ENCODE measurements at places on chromosomes 4 and X.

DNA sequence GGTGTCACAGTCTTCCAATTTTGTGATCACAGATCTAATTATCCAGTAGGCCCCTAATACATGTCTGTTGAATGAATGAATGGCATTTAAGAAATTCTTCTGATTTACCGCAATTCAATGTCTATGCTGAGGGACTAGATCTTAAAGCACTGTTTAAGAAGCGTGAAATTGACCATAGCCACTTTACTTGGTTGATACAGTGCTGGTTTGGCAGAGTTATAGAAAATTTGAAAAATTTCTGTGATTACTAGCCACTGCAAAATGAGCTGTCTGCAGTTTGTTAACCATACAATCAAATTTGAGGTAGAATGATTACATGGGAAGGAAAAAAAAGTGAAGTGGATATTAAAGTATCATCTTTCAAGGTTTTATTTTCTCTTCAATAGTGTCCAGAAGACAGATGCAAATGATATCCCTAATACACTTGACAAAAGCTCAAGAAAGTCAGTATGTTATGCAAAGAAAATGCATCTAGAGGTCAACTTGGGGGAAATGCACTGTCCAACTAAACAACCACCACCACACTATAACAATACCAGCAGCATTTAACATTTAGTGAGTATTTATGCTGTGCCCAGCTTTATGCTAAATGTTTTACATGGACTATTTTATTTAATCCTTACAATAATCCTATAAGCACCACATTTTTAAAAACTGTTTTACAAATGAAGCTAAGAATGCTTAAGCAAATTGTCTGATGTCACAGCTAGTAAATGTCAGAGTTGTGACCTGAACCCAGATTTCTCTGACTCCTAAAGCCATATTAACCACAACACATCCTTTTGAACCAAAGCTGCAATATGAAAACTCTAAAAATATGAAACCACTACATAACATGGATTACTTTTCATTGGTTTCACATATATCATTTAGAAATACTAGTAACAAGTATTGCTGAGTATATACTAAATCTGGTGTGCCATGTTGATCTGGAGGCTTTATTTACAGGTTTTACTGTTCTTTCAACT, 217.9 kb upstream of the MAB21L2 start:
- no peak for DNase-seq

DNA sequence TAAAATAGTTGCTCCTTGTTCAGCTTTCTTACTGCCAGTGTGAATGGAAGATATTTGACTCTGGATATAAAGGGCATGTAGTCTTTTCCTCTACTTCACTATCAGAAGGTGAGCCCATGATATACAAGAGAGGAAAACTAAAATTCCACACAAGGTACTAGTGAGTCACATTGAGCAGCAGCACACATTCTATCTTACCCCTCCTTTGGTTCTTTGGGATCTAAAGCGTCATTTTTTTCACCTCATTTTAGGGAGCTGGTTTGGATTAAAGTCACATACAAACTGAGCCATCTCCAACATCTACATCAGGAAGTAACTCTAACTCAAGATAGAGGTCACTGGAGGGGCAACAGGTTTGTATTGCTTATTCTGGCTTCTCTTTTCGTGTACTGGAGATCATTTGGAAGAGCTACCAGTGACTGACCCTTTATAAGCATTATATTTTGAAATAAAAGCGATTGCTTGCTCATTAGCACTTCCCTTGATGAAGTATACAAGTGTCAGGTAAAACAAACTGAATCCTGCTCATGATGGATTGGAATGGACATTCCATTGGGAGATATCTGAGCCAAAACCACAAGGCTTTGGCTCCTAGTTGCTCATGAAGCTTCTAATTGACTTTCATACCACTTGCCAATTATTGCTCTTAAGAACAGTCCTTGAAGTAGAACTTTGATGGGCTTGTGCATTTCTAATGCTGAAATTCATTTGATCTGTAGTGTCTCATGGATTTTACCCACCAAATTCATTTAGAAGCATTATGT, 124.1 kb downstream of the SPCS3 start:
- DNase-seq: no peak

GRCh38 chr4:75924309-75924827, 16.4 kb downstream of the NAAA start:
- DNase-seq: no peak

- DNase-seq: no peak
Measured at GRCh38 chr4:109861916-109862511, 14.1 kb downstream of the LRIT3 start.

DNA sequence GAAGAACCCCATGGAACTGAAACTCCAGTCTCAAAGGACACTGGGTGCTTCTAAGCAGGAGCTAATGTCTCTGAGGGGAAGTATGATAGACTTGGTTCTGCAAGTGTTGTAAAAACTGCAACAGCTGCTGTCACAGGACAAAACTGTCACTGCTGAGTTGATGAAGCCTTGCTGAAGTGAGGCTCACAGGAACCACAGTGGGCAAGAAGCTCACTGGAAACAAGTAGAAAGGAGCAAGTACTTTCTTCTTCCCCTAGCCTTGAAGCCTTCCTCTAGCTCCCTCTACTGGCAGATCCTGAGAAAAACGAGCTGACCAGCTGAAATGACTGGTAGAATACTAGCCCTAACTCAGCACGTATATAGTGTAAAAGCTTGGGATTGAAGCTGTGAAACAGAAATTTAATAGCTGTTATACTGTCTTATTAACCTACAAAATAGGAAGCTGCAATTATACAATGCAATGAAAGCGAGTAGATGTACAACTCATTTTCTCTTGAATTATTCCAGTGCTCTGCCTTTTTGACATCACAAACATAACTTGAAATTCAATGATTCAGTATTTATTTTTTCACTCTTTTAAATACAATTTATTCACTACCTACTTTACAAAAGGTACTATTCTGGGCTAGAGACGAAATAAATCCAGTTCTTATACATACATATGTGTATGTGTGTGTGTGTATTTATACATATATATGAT, 91.4 kb downstream of the GABRB1 start:
- DNase-seq: no peak

DNA sequence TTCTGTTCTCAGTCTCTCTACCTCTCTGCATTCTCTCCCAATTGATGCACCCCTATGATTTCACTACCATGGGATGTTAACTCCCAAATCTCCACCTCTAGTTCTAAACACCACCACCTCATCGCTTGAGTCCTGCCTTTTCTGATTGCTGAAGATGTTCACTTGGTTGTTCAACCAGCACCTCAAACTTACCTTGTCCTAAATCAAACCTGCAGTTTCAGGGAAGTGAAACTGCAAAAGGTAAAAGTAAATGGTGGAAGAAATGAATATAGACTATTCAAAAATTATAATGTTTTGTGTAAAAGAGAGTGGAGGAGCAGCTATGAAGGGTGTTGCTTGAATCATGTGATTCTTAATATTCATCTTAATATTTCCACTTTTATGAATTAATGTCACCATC, 91.0 kb downstream of the PDE5A start:
- DNase-seq: no peak

DNA sequence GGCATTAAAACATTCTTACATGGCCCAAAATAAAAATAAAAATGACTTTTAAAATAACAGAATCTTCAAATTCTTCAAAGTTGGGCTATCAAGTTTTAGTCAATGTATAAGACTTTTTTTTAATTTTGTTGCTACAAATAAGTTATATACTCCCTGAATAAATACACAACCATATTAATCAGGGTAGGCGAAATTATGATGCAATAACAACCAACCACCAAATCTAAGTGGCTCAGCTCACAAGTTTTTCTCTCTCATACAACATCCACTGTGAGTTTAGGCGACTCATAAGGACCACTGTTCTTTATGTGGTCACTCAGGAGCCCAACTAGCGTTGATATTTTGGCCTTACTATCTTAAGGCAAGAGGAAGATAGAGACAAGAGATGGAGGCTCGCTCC, 11.2 kb downstream of the NEUROG2 start:
- DNase-seq: no peak

DNA sequence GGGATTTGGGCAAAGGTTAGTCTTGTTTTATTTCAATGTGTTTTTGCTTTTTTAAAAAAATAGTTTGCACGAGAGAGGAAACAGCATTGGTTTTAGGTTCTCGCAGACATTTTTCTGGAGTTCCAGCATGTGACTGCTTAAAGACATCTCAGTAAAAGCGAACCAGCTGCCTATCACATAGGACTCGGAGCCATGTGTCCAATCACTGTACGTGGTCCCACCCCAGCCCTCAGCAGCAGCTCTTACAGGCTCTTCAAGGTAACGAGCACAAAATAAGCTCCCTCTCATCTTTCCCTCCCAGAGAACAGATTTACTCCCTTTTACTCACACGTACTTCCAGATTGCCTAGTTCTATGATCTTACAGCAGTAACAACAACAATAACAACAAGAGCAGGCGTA, 68.7 kb downstream of the MCF2 start:
- no peak for DNase-seq

DNA sequence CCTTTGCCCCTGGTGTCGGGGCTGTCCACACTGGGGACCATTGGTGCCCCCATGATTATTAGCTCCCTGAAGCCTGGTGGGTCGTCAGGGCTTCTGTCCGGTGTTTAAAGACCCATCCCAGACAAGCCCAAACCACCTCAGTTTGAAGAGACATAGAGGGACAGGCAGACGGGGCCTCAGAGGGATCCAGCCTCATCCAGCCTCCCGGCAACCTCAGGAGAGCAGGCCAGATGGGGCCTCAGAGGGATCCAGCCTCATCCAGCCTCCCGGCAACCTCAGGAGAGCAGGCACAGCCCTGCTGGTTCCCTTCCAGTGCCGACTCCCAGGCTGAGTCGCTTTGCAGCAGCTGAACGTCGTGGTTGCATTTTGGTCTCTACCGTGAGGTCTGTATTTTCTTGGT, 32.1 kb downstream of the PIGG start:
- no peak for DNase-seq

DNA sequence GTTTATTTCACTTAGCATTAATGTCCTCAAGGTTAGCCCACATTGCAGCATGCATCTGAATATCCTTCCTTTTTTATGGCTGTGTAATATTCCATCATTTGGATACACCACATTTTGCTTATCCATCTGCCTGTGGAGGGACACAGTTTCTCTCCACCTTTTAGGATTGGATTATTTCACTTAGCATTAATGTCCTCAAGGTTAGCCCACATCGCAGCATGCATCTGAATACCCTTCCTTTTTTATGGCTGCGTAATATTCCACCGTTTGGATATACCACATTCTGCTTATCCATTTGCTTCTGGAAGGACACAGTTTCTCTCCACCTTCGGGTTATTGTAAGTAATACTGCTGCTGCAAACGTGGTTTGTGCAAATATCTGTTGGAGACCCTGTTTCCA, 110.0 kb downstream of the DHRSX start:
- no peak for DNase-seq

DNA sequence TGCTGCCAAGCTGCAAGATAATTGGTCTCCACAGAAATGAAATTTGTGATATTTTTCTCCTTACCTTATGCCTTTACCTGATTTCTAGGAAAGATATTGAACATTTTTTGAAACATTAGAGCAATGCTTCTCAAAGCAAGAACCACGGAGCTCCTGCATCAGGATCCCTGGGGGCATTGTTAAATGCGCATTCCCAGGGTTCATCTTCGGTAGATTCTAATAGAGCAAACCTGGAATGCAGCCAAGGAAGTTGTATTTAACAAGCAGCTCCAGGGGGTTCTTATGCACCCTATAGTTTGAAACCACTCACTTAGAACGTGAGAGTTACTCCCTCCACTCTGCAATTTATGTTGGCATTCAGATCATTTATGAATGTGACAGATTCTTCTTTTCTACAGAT, 126.2 kb downstream of the SLC39A8 start:
- no peak for DNase-seq

DNA sequence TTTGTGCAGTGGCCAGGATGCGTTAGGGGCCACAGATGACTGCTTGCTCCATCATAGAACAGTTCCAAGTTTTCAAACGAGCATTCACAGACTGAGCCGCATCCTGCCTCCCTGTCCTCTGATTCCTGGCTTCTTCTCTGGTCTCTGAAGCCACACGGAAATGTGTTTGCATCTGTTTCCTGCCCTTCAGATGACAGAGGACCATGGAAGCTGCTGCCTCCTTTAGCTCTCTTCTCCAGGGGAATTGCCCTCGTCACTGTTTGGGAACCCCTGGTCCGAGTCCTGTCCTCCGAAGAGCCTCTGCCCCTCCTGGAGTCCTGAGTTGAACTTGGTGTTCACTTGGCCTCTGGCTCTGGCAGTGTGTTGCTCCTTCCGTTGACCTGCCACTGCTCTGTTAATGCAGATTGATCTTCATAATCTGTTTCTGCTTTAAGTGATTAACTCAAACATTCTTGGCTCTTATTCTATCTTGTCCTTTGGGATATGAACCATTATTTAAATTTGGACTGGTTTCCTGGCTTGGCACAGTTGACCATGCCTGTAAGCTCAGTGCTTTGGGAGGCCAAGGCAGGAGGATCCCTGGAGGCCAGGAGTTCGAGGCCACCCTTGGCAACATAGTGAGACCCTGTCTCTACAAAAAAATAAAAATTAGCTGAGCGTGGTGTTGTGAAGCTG, 96.0 kb downstream of the PTTG2 start:
- DNase-seq: no peak

GRCh38 chr4:48665555-48666186, 114.4 kb downstream of the FRYL start:
- no peak for DNase-seq

- no peak for DNase-seq
Measured at GRCh38 chr4:2869659-2870058, 26.0 kb downstream of the ADD1 start.

DNA sequence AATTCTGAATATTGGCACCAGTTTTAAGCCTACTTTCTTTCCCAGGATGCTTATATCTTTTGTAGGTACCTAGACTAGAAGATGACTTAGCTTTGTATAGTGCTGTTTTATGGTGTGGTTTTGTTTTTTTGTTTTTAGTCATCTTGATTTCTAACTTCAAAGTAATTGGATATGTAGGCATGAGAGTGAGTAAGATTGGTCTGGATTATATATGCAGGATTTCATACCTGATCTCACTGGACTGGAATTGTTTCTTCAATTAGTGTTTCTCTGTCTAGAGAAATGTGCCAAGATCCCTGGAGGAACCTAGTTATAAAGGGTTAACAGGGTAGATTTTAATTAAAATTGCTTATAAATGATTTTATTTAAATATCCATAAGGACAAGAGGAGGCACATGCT, 23.1 kb downstream of the NAP1L5 start:
- DNase-seq: no peak

DNA sequence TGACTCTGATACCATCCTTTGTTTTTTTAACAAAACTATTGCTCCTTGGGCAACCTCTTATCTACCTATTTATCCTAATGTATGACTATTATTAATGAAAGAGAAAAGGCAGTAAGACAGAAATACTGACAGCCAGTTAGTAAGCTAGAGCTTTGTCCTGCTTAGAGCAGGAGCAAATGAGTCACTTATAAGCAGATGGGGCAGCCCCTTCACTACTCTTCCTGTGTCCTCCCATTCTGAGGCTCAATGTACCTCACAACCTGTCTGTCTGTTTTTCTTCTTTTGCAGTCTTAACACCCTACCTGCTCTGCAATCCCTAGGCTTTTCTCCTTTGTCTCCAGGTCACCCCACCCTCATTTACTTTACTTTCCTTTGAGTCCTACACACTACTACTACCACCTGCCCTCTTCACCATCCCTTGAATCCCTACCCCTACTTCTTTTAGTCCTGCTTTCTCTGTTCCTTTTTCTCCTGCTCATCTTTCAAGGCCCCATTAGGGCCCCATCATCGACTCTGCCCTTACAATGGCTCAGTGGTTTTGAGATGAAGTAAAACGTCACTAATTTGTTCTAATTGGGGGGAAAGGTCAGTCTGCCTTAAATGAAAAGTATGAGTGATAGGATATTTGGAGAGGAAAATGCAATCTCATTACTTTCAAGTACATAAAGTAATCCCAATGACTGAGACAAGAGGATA, 294.3 kb downstream of the GUCY2F start:
- DNase-seq: no peak

All from NCI-H1436 treated with DMSO at 0.1 percent for 48 hours (cell line).